Stimulated activated CD8-positive, alpha-beta memory T cell treated with anti-CD3 and anti-CD28 coated beads, Interleukin-7, amount 100 ng/mL, for 1 hour (primary cell): ENCODE measurements at places on chromosomes 3 and 15.

- no peak for DNase-seq
These were observed 20.6 kb upstream of the TRANK1 start for GRCh38 chr3:36965440-36965839.

DNA sequence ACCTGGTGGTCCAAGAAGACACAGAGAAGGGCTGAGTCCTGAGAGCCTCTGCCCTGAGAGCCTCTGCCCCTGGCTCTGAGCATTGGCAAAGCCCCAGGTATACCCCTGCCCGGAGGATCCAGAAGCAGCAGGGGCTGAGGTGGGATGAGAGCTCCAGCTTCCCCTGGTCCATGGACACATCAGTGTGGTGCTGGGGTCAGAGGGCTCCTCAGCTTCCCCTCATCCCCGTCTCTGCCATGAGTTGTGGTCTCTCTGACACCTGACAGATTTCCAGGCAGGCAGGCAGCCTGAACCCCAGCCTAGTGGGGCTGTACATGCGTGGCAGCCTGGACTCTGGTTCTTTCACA, 3.5 kb upstream of the KLF15 start:
- DNase-seq, result no peak

- DNase-seq, result no peak
These were observed 545.0 kb downstream of the SI start for GRCh38 chr3:164533275-164533674.

- no peak for DNase-seq
These were observed 315.3 kb upstream of the UBE2E2 start for GRCh38 chr3:22887664-22888291.

DNA sequence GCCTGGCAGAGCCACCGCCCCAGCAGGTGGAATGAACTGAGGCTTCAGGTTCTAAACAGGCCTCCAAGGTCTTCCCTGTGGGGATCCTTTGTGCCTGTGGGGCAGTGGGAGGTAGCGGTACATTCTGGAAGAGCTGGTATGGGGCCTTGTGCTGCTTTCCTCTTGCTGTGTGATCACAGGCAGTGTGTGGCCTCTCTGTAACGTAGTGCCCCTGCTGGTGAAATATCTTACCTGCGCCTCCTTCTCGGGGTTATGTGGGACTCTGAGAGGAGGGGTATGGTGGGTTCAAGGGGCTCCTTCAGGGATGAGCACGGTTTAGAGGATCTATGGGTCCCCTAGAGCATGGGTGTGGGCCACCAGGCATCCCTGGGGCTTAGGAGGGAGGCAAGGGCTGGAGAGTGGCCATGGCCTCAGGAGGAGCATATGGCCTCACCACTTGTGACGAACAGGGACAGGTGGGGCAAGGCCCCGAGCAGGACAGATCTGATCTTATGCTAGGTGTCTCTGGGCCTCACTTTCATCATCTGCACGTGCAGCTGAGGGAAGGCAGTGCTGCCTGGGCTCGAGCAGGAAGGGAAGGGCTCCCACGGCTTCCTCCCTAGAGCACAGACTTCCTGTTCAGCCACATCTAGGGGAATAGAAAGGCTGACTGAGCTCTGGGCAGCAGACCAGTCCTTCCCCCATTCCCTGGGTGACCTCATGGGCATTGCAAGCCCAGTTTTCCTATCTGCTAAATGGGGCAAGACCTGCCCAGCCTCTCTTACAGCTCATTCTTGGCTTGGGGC, 1.9 kb upstream of the ALS2CL start:
- DNase-seq, result no peak
